D721Med (cell line): ENCODE measurements at places on chromosomes 5 and 9.
A peak's percentile ranks its signal among the peaks of the same experiment; 100 is the strongest.

DNA sequence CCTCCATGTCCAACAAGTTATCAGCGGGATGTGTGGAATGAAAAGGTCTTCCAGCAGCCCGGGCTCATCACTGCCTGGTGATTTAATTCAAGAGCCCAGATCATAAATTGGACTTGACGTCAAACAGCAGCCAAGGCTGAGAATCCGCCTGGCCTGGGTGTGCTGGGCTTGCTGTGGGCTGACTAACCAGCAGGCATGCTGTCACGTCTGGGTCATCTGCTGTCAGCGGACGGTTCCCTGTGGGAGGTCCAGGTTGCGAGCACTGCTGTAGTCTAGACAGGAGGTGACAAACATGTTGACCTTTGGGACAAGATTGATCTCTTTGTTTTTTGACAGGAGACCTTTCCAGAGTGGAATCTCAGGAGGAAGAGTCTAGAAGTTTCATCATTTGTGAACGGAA, 289.7 kb downstream of the OSTF1 start:
- DNase-seq: no peak

- DNase-seq: no peak
These were observed 25.7 kb upstream of the CDKN2AIPNL start for GRCh38 chr5:134437340-134437846.

- no peak for DNase-seq
These were observed 9.4 kb downstream of the KCNT1 start for GRCh38 chr9:135711391-135711790.

GRCh38 chr5:37777432-37778130, 62.3 kb downstream of the GDNF start:
- DNase-seq: no peak

DNA sequence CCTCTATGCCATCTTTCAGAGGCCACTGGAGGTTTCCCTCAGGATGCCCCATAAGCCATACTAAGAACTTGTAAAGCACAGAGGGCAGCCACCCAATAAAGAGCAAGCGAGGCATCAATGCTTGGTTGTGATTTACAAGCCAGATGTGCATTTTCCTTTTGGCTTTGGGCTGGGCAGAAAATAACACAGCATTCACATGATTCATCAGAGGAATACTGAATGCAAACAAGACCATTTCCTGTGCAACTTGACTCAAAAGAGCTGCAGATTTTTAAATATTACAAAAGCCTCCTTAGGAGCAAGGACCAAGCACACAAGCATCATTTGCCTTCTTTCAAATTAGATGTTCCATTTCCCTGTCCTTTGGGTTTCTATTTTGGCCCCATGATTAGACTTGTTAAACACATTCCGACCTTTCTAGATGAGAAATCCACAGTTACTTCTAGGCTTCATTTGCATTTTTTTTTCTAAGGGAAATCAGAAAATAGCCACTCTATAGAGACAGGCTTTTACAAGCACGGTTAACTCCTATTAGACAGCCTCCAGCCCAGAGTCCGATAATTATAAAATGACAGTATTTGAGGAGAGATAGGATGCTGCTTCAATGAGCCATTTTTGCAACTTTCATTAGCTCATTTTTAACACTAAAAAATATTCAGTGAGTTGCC, 207.8 kb downstream of the SEMA5A start:
- DNase-seq: no peak

GRCh38 chr5:95731571-95732554, 727 bp downstream of the RHOBTB3 start:
- no peak for DNase-seq

- DNase-seq: no peak
These were observed 6.8 kb downstream of the ITGA2 start for GRCh38 chr5:52995914-52996313.

- DNase-seq: no peak
These were observed 53.0 kb downstream of the SLC1A3 start for GRCh38 chr5:36659411-36659810.

DNA sequence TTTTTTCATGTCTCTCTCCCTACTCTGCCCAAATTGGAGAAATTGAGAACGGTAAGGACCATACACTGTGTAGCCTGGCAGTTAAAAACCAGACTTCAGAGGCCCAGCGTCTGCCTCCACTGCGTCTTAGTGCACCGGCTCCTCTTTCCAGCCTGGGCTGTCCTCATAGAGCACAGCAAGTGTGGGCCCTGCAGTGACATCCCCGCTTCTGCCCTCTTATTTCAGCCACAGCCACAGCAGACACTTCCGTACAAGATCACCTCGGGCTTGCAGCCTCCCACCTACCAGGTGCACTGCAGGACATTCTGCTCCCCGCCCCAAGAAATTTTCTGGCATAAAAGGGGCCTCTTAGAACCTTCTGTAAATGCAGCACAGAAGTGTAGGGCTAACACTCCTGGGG, 21.4 kb upstream of the SMIM23 start:
- DNase-seq: no peak

- DNase-seq: no peak
These were observed 5.2 kb upstream of the HDHD3 start for GRCh38 chr9:113381909-113382411.

DNA sequence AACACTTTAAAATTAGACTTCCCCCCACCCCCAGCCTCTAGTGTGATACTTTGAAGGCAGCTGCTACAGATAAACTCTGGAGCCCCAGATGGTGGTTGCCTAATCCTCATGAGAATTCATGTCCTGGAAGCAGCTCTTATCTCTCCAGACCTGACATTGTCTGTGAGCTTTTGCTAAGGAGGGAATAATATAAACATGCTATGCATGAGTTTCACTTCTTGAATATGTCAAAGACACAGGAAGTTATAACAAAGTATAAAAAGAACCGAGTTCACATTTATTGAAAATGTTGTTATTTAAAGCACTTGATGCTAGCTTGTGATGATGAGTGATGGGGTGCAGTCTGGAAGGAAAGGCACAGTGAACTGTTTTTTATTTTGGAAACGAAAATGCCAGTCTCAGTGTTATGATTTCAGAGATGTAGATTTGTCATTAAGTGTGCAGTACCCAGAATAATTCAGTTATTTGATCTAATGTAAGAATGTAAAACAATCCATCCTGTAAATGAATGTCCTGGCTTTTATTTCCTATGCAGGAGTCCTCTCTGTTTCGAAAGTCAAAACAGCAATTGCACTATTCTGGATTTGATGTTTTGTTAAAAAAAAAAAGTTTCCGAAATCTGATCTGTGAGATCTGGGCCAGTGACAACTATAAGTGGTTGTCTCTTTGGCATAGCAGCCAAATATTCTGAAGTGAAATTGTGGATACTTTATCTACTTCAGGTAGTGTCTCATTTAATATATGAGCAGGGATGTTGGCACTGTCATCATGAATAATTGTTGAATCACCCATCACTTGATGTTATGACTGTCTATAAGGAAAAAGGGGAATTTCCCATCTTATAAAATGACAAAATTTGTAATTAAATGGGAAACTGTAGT, 77.0 kb downstream of the ZCCHC7 start:
- peak; percentile 37 for DNase-seq

DNA sequence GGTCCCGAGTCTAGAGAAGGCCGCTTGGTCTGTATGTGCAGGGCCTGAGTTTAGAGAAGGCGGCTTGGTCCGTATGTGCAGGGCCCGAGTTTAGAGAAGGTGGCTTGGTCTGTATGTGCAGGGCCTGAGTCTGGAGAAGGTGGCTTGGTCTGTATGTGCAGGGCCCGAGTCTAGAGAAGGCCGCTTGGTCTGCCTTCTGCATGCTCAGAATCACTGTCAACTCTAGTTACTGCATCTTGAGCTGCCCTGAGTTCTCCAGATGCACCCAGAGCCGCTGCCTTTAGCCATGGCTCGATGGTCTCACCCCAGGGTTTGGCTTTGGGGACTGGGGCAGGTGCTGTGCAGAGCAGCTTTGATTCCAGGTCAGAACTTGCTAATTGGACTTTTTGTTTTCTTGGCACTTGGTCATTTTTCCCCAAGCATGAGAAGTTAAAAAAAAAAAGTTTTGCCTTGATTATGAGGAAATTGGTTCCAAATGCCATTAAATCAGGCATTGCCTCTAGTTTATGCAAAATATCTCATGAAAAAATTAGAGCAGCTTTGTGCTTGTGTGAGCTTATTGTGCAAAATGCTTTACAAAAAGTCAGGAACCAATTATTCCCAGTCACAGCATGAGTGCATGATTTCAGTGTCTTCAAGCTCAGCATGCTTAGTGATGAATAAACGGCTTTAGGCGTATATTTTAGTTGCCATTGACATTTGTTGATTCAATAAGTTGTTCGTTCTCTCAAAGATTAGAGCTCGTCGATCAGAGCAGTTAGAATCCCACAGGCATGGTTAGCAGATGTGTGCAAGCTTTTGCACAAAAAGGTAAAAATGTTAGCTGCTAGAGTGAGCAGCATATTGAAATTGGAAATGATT, 25.4 kb upstream of the EXOC3 start:
- no peak for DNase-seq

GRCh38 chr5:97553604-97554452, 370.8 kb upstream of the RIOK2 start:
- DNase-seq: no peak

DNA sequence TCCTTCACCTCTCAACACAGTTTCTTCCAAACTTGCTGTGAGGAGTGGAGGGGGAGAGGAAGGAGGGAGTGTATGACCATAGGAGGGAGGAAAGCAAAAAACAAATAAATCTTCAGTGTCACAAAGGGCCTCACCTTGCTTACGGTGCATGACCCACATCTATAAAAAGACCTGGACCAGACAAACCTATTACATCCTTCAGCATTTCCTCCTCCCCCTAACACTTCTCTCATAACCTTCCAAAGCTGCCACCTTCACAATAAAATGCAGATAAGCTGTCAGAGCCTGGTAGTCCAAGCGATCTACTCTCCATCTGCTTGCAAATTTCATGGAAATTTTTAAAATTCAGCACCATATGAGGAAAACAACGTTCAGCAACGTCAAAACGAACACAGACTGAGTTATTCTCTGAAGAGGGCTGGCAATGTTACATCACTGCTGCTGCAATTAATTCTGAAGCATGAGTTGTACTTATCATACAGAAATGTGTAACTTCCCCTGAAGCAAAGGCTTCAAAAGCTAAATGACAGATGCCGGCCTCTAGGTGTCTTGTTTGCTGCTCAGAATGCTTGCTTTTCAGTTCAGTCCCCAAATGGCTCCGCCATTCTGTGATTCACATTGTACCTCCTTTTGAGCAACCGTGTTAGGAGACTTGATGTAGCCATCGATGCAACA, 62.9 kb downstream of the EFNA5 start:
- no peak for DNase-seq

DNA sequence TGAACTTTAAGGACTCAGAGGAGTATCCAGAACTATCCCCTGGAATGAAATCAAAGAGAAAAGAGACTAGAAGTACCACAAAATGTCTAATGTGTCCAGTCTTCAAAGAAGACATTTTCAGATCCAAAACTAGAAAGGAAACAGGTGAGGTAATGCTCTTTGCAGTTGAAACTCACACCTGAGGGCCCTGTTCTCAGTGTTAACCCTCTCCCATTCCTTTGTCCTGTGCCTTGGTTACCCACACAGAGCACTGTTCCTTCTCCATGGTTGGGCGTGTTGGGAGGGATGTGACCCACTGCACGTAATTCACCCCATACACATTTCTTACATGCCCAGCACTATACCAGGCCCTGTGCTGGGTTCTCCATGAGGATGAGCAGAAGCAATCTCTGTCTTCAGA, 21.3 kb downstream of the MSANTD3 start:
- no peak for DNase-seq

DNA sequence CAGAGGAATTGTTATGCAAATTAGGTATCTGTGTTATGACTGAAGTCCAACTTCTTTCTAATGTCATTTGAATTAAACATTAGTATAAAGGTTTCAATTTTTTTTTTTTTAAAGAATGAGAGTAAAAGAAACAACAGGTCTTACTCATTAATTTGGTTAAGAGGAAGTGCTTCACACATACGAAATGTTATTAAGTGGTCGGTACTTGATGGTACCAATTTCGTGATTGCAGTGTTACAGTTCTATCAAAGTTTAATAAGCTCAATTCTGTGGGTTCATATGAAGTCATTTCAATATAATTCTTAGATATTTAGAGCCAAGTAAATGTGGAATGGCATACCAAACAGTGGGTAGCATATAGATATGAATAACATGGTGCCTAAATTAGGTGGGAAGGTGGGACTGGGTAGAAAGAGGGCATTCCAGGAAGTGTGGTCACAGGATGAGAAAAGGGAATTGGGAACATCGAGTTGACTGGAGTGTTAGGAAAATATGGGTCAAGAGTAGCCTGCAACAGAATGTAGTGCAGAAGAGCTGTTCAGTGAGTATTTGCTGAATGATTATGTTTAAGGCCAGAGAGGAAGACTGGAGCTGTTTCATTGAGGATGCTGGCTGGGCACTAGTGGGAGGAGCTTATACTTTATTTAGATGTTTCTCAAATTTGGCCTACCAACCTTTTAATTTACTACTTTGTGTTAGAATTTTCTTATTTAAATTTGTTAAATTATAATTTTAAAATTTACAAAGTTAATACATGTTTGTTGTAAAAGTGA, 34.1 kb upstream of the DHFR start:
- DNase-seq: no peak

DNA sequence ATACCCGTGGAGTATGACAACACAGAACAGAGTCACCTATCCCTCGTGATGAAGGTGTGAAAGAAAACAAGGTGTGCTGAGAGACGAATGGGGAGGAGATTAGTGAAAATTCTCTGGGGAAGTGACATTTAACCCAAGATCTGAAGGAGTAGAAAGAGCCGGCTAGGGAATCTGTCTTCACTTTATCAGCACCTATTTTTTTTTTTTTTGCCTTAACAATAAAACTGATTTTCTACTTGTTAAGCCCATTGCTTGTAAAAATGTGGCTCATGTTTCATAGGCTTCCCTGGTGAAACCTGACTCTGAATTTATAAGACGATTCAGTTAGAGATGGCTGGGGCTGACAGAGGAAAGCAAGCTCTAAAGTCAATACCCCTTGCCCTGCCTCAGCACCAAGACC, 322.6 kb upstream of the MSX2 start:
- no peak for DNase-seq

GRCh38 chr9:88536023-88536324, 996 bp downstream of the NXNL2 start:
- DNase-seq: no peak

DNA sequence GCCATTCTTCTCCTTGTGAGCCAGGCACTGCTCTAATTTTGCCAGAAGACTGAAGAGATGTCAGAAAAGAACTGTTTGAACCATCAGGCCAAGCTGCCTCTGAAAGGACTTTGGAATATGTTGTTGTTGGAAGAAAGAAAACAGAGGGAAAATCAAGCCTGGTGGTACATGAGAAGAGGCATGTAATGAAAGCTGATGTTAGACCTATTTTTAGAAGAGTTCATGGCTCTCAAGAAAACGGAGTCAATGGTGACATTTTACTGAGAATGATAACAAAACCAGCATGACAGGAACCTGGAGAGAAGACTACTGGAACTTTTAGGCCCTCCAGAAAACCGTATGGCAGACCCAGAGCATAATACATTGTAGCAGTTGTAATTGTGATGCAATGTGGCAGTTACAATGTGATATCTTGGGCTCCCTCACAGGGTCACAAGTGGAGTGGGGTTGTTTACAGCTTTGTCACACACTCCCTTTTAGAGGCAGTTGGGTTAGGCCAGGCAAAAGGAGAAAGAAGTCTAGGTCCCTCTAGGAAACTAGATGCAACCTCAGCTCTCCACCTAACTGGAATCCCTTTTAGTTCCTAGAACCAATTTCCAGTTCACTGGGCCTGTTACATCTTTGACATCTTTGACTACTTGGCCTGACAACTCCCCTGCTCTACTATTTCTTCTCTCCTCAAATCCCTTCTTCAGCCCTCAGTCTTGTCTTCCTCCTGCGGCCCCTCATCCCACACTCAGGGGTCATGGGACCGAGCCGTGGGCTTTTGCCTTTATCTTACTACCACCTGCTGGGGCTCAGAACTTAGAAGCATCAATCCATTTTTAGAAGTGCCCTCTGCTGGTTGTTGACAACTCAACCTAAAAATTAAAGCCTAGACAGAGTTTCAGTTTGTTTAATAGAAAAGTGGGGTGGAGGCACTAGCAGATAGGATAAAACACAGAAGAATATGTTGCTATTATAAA, 61.2 kb upstream of the JAK2 start:
- no peak for DNase-seq
